ENCODE measurements at places on chromosomes 13 and 19.

GRCh38 chr19:17951157-17951989 is 15.5 kb upstream of the KCNN1 start:
- DNase-seq: no peak

DNA sequence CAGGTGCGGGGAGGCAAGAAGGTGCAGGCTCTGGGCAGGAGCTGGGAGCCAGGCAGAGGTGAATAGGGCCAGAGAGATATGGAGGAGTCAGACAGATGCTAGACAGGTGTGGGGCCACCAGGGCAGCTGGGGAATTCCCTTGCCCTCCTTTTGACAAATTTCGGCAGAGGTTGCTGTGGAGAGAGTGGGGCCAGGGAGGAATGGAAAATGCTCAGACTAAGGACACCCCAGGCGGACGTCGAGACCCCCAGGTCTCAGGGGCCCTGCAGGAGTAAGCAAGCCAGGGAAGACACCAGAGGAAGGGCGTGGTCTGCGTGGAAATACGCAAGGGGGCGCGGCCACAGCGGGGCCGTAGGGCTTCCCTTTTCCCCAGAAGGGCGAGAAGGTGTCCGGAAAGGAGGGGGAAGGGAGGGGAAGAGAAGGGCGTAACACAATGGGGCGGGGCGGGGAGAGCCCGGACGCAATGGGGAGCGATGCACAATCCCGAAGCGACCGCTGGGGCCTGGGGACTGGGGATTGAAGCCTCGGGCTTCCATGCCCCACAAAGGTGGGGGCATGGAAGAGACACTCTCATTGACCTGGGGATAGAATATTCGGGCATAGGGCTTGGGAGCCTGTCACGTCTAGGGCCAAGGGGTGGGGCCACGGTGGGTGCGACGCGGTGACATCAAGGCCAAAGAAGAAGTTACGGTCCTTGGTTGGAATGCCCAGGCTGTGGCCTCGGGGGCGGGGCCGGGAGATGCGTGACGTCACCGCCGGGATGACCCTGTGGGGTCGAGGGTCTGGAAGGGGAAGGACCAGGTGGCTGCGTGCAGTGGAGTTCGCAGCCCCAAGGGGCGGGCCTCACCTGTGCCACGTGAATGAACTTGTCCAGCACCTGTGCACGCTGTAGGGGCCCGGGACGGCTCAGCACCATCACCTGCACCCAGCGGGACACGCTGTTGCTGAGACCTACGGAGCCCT is 8.2 kb downstream of the RASGRP4 start:
- DNase-seq: no peak

GRCh38 chr19:53158119-53158656 is 665 bp downstream of the ZNF347 start:
- DNase-seq: peak; percentile 29

DNA sequence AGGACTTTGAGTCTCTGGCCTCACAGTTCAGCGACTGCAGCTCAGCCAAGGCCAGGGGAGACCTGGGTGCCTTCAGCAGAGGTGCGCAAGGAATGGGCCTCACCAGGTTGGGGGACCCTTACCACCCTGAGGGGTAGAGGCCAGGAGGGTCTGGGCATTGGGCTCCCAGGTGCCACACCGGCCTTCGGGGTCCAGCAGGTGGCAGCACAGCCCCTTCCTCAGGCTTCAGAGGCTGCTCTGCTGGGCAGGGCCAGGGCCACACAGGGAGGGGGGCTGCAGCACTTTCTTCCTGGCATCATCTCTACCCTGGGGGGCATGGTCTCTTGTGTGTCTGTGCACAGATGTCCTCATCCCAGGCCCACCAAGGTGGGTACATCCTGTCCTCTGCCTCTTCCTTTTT is 12.9 kb downstream of the PIN1 start:
- DNase-seq: no peak

DNA sequence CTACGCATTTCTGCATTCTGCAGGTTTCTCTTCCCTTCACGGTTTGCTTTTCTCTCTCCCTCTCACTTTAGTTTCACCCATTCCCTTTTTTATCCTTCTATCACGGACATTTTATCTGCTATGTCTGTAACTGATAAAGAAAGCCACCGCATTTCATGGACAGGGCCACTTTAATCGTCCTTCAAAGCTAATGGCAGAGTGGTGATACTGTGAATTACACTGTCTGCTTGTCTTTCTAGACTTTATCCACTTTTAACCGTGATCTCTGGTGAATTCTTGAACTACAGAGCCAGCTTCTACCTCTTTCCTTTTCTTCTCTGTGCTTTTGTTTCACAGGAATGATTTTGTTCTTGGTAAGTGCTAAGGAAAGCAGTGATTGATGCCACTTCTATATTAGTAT is 760.4 kb downstream of the PCDH9 start:
- no peak for DNase-seq

GRCh38 chr19:55276720-55277430 is 3.0 kb downstream of the HSPBP1 start:
- DNase-seq: no peak

DNA sequence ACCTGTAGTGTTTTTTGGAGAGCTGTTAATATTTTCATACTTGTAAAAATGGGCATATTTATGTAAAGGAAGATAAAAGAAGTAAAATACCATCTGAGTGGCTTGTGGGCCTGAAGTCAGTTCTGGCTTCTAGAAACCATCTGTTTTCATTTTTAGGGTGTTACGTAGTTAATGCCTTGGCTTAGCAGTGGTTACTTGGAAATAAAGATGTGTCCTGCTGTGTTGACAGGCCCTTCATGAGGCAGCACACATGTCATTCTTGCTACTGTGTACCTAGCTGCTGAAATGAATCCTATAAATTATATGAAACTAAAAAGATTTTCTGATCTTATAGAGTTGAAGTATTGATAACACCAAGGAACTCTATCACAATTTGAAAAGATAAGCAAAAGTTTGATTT is 16.0 kb downstream of the ILF3 start:
- no peak for DNase-seq

GRCh38 chr19:11581740-11582139 is 4.3 kb upstream of the ACP5 start:
- DNase-seq: no peak

DNA sequence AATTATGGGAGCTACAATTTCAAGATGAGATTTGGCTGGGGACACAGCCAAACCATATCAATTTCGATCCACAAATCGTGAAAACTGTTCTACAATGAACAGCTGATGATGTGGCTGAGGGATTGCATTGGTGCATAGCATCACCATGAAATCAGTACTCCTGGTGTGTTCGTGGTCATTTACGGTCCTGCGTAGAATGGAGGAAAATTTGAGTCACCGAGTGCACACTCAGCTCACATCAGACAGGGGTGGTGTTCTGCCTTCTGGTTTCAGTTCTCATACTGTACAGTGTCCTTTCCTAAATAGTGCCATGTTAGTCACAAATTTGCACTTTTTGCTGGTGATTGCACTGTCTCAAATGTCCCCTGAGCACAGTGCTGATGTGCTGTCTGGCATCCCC is 39.2 kb downstream of the MYH14 start:
- peak; percentile 58 for DNase-seq

- no peak for DNase-seq
Measured at GRCh38 chr19:7692417-7693088, 9.4 kb downstream of the FCER2 start.

GRCh38 chr13:37481011-37481884 is 117.3 kb downstream of the POSTN start:
- DNase-seq: peak; percentile 13

GRCh38 chr19:35509861-35510625 is 3.4 kb downstream of the DMKN start:
- DNase-seq: peak; percentile 69

DNA sequence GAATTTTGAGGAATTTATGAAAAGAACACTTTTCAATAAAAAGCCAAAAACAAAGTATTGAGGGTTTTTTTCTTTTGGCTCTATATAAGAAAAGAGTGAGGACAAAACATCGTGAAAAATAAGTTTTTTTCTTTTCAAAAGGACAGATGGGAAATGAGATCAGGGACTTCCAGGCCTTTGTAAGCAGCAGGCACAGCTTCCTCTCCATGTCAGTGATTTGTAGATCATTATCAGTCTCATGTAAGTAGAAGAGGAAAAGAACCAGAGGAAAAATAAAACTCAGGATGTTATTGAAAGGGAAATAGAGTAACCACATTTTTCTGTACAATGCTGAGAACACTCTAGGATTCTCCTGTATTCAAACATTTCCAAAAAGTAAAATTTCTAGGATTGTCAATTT is 29.9 kb downstream of the DOCK9 start:
- no peak for DNase-seq

- DNase-seq: no peak
Measured at GRCh38 chr13:30735025-30735871, at the start of gene ALOX5AP. Gene ALOX5AP (plus strand): TSS chr13:30735543. CDS start chr13:30735606, 63 bp downstream.

GRCh38 chr19:30049226-30049625 is 107.2 kb downstream of the URI1 start:
- no peak for DNase-seq

DNA sequence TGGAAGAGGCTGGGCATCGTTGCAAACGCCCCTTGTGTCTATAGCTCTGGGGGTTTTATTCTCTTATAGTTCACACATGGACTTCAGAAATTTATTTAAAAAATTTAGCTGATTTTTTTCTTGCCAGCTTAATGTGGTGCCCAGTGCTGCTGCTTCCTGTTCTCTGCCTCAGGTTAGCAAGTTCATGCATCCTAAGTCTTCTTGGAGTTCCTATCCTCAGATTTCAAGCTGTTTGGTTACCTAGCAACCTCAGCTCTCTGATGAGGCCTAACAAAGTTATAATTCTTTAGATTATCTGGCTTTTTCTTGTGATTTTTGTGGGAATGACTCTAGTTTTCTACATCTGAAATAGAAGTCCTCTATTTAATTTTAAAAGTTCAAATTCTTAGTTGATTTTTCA is 250.9 kb downstream of the MAB21L1 start:
- no peak for DNase-seq

GRCh38 chr13:90999401-90999800 is 348.1 kb upstream of the MIR17HG start:
- no peak for DNase-seq

DNA sequence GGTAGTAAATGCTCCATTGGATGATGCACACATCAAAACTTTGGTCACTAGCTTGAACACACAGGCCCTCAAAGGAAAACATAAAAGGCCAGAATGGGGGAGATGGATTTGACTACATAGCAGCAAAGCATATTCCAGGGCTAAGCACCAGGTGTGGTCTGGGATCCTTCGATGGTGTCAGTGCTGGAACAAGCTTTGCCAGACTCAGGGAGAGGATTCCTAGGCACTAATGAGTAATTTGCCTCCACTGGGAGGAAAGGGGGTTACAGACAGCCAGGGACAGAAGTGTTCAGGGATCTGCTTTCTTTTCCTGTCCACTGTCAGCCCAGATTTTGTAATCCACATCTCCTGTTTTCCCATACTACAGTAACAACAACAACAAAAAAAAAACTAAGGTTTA is 157.2 kb upstream of the OBI1 start:
- no peak for DNase-seq

GRCh38 chr19:35009424-35010415 is 9.6 kb downstream of the GRAMD1A start:
- no peak for DNase-seq

GRCh38 chr13:87080100-87080779 is 590.9 kb upstream of the SLITRK5 start:
- DNase-seq: no peak

DNA sequence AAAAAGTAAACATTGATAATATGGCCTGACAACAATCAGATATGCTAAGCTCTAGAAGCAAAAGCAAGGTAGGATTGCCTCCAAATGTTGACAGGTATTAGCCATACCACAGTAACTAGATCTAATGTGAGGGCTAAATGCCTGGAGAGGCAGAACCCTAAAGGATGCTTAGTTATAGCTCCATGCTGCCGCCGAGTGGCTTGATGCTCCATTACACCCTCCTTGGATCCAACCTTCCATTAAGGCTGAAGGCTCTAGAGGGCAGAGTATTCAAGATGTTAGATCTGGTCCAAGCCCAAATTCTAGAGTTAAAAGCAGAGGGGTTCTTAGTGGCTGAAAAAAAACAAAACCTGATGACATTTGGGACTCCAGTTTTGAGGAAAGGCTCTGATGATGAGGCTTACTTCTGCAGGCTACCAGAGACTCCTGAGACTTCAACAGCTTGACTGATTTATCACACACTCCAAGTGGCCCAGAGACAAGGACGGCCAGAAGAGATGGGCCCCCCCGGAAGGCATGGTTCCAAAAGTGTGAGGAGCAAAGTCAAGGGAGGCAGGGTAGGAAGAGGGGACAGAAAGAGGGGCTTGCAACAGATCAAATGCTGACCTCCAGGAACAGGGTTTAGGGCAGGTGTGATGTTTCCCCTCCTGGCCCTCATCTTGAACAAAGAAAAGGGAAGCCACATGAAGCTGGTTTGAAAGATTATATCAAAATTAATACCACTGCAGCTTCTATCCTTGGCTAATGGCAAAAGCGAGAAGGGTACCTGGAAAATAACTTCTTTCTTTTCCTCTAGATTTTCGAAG is 21.9 kb upstream of the CPB2 start:
- DNase-seq: peak; percentile 57

- peak; percentile 92 for DNase-seq
Measured at GRCh38 chr19:41957838-41958366, 1.2 kb downstream of the RABAC1 start.

- peak; percentile 85 for DNase-seq
Measured at GRCh38 chr19:16070366-16070990, 5.8 kb upstream of the TPM4 start.

GRCh38 chr13:26585136-26585535 is 27.7 kb downstream of the WASF3 start:
- no peak for DNase-seq

- no peak for DNase-seq
Measured at GRCh38 chr13:23386533-23386932, 47.0 kb downstream of the SACS start.

DNA sequence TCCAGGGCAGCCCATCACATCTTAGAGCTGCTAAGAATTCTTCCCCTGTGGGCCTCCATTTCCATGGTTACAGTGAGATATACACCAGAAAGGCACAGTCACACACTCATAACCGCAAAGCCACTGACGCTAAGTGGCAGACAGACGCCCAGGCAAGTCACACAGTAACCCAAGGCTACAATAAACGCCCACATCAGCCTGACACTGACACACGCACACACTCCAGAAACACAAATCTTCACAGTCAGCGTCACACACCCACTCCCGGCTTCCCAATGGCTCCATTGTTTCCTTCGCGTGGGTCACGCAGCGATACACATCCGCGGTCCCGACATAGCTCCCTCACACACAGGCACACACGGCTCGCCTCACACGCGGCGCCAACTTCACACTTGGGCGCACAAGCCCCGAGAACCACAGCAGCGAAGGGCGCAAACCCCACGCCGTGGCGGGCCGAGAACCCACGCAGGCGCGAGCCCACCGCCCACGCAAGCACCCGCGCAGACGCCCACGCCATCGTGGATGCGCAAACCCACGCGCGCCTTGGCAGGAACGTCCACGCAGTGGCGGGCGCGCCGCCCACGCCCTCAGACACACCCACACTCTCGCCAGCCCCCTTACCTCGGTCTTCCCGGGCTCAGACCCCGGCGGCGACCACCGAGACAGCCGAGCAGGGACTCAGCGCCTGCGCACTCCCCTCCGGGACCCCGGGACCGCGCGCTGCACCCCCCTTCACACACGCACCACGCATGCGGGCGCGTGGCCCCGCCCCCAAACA is at the start of gene ZNF667:
TSS of gene ZNF667 (minus strand) at position 695 of the 778 bp plus-strand sequence. CDS start 14,975 bp downstream, outside the sequence.
- peak; percentile 64 for DNase-seq

Data from H4 (cell line).